ENCODE measurements at places on chromosomes 2 and 18. TPM values are rescaled to one million over a fixed set of nuclear protein-coding genes. Genes with fewer than 3 reads are reported as not detected.
A peak's percentile ranks its signal among the peaks of the same experiment; 100 is the strongest.

DNA sequence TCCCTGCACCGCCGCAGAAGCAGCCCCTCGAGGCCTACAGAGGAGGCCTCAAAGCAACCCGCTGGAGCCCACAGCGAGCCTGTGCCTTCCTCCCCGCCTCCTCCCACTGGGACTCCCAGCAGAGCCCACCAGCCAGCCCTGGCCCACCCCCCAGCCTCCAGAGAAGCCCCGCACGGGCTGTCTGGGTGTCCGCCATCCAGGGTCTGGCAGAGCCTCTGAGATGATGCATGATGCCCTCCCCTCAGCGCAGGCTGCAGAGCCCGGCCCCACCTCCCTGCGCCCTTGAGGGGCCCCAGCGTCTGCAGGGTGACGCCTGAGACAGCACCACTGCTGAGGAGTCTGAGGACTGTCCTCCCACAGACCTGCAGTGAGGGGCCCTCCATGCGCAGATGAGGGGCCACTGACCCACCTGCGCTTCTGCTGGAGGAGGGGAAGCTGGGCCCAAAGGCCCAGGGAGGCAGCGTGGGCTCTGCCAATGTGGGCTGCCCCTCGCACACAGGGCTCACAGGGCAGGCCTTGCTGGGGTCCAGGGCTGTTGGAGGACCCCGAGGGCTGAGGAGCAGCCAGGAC, 31.2 kb downstream of the GPC1 start:
- DNase-seq = no peak

DNA sequence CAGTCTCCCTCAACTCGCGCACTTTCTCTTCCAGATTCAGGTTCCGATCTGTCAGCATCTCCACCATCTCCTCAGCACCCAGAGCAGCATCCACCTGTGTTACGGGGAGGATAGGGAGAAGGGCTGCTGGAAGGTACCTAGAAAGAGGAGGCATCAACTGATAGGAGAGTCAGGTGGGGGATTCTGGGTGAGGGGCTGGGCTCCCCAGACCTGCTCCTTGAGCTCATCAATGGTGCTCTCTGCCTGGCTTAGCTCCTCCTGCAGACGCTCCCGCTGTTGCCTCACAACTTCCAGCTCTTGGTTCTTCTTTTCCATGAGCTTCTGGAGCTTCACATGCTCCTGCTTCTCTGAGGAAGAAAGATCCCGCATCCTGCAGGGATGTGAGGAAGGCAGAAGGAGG, 10.1 kb downstream of the DCTN1 start:
- DNase-seq = no peak

DNA sequence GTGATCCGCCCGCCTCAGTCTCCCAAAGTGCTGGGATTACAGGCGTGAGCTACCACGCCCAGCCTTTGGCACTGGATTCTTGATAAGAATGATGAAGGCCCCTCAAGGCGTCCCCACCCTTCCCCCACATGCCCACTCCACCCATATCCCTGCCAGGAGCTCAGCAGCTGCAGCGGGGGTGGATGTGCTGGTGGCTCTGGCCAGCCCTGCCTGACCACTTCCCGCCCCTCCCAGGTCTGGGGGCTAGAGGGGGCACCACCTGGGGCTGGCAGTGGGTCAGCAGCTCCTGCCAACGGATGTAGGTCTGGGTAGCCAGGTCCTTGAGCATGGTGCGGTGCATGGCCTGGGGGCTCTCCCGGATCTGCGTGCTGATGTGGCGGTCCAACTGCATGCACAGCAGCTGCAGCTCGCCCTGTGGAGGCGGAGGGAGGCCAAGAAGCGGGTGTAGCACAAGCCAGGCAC, 7.8 kb upstream of the SEMA4C start:
- no peak for DNase-seq

DNA sequence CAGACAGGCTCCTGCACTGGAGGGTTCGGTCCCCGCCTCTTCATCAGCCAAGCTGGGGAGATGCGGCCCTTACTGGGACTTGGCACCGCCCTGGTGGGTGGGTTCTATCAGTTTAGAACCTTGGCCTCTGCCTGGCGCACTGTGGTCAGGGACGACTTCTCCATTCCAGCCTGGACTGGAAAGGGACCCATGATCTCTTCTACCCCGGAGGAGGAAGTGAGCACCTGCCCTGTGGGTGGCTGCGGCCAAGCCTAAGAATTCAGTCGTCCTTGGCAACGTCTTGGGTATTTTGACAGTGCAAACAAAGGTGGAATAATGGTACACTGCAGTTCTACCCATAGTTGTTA, 106.9 kb upstream of the CD302 start:
- no peak for DNase-seq

Gene LAMA3
- 2.4 TPM for total RNA-seq

Gene HOXD4
- total RNA-seq = 0.05 TPM

- DNase-seq = no peak
These were observed 151.2 kb downstream of the ABCA12 start for GRCh38 chr2:214987261-214987660.

DNA sequence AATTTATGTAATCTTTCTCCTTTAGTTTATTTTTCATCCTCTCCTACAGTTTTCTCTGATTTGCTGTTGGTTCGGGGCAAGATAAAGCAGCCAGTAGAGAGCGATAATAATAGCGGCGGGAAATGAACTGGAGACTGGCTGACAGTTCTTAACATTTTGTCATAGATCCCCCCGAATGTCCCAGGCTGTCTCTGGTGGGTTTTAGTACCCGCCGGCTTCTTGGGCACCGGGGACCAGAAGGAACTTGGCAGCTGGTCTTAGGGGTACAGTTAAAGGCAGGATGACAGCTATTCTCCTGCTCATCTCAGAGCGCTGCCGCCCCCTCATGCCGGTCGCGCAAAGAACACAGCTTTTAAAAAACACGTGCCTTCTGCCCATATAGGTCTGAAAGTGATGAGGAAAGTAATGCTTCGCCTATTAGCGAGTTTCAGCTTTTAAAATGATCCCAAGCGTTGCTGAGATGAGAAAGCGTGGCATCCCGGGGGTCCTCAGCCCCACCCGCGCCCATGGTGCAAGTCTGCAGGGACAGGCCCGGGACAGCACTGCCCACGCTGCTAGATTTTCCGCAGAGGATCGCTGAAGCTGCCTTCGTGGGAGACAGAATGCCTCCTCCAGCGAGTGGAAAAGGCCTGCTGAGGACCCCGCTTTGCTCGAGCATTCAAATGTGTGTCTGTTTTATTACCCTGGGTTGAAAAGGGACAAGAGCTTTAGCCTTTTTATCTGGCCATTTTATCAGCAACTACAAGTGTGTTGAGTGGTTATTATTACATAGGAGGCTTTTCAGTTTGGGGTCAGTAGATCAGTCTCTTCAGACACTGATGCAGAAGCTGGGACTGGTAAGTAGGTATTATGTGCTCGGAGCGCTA, 3.8 kb downstream of the ONECUT2 start:
- DNase-seq = no peak

DNA sequence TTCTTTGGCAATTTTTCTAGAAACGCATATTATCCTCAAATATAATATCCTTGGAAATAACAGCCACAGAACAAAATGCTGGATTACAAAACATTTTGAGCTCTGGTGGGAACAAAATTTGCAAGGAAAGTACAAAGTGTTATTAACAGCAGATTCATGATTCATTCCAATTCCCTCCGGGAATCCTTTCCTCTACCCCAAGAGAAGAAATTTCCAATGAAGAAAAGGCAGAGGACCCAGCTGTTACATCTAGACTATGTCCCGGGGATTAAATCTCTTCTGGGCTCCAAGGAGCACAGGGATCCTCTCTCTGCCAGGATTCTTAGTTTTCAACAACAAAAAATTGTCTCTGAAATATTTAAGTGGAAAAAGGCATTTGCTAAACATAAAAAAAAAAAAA, 51.6 kb upstream of the TMEFF2 start:
- DNase-seq = no peak

DNA sequence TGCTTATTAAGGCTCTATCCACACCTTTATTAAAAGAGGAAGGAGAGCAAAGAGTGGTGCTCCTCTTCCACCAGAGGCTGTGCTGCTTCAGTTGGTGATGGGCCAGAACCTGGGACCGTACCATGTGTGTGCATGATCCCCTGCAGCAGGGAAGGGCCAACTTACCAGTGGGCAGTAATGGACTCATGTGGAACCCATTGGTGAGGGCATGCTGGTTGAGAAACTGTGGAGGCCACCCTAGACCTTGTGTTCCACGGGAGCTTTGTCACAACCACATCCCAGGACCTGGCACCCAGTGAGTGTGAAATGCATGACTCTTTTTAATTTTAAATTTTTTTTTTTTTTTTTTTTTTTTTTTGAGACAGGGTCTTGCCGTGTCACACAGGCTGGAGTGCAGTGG, 5.4 kb downstream of the UBE2F start:
- no peak for DNase-seq

- DNase-seq = no peak
These were observed 745.0 kb downstream of the CBLN2 start for GRCh38 chr18:71798986-71799673.

GRCh38 chr2:28393114-28393836, 617 bp downstream of the FOSL2 start:
- peak; percentile 59 for DNase-seq

- DNase-seq = no peak
These were observed 5.2 kb upstream of the SCN7A start for GRCh38 chr2:166499281-166499680.

- DNase-seq = peak; percentile 38
These were observed 413.7 kb upstream of the RGPD4 start for GRCh38 chr2:107412981-107413380.

Gene RGPD3
- 0.02 TPM for total RNA-seq

- DNase-seq = no peak
These were observed 5.8 kb upstream of the IKZF2 start for GRCh38 chr2:213157242-213157641.

DNA sequence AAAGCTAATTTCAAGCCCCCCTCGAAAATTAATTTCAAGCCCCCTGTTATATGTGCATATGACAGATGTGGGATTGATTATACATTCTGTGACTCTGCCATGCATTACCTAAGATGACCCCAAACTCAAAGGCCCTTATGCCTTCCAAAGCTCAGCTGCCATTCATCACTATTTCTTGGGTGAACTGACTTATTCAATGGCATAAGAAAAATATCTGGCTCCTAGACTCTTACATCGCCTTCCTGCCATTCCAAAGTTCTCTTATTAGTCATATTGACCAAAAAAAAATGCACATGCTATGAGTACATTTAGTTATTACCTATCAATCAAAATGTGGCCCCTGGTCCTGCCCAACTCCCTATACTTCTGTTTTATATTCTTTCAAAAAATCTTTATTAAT, 291.8 kb upstream of the CHAC2 start:
- peak; percentile 51 for DNase-seq

Gene DSC2
- total RNA-seq = not detected

Gene FN1
- 990 TPM for total RNA-seq

GRCh38 chr18:32299484-32299883, 109.6 kb downstream of the MEP1B start:
- DNase-seq = no peak

Gene TLX2
- 0.34 TPM for total RNA-seq

DNA sequence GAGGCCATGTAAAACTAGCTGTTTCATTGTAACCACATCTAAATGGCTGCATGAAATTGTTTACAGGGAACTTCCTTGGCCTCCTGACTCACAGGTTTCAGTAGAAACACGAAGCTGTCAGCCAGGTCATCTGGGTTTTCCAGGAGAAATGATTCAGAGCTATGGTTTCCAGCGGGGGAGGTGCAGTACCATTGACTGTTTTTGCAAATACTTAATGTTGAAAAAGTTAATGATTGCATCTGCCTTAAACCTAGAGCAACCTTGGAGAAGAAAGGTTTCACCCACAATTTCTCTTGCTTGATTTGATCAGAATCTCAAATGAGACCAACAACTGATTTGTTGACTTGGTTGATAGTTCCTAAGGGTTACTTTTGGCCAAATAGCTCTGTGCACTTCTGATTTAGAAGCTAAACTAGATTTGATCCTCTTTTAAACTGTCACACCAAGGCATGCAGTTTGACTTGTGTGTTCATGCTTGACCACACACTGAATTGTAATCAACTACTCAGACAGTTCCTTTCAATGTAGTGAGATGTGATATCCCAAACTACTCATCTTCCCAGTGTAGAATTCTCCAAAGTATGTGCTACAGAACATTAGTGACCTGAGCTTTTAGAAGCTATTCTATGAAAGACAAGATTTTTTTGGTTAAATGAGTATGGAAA, 193.5 kb upstream of the CHST9 start:
- DNase-seq = peak; percentile 93

GRCh38 chr2:86584151-86584913, 21.1 kb upstream of the CHMP3 start:
- DNase-seq = peak; percentile 60

- no peak for DNase-seq
These were observed 36.7 kb downstream of the TET3 start for GRCh38 chr2:74021407-74021755.

- no peak for DNase-seq
These were observed 301.2 kb downstream of the LRATD1 start for GRCh38 chr2:14933753-14934152.

Gene PXDN
- 115 TPM for total RNA-seq

Gene FTCDNL1
- 0.25 TPM for total RNA-seq

GRCh38 chr2:101223814-101224231, 28.9 kb upstream of the CNOT11 start:
- peak; percentile 84 for DNase-seq

Gene CD207
- not detected for total RNA-seq

- DNase-seq = no peak
These were observed 520.7 kb downstream of the EIPR1 start for GRCh38 chr2:2856723-2857415.

GRCh38 chr2:163657281-163657656, 78.5 kb downstream of the FIGN start:
- DNase-seq = no peak
